Activated CD8-positive, alpha-beta memory T cell treated with anti-CD3 and anti-CD28 coated beads, Interleukin-2, amount 10 ng/mL, durations not matched to agents 7 days and 5 days (primary cell): ENCODE measurements at places on chromosomes 6 and 20. TPM values are rescaled to one million over a fixed set of nuclear protein-coding genes. Genes with fewer than 3 reads are reported as not detected.

GRCh38 chr6:159307246-159307790 is 138.1 kb downstream of the FNDC1 start:
- DNase-seq: no peak

LY6G6F gene
- not detected for total RNA-seq

DNA sequence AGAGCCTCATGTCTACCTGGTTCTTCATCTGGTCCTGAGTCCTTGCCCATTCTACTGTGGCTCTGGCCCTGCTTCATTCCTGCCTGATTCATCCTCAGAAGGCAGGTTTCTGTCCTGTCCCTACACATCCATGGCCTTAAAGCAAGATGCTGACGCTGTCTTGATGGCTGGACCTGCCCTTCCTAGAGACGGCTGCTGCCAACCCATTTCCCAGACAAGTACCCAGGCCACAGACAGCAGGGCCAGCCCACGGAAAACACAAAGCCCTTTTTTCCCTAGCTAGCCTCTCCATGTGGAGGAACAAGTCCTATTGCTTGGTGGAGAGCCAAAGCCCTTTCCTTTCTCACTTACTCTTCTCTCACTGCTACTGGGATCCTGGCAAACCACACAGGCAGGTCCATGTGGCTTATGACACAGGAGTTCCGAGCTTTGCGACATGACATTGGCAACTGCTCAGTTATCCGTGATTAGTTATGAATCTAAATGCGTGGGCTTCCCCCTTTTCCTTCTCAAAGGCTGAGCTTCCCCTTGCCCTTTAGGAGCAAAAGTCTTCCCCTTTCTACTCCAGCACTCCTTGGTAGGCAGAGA is 72.9 kb downstream of the SLC22A3 start:
- no peak for DNase-seq

- no peak for DNase-seq
These were observed 117.4 kb downstream of the VEGFA start for GRCh38 chr6:43887340-43887858.

- DNase-seq: no peak
These were observed 78.0 kb downstream of the RWDD2A start for GRCh38 chr6:83270971-83271719.

DNA sequence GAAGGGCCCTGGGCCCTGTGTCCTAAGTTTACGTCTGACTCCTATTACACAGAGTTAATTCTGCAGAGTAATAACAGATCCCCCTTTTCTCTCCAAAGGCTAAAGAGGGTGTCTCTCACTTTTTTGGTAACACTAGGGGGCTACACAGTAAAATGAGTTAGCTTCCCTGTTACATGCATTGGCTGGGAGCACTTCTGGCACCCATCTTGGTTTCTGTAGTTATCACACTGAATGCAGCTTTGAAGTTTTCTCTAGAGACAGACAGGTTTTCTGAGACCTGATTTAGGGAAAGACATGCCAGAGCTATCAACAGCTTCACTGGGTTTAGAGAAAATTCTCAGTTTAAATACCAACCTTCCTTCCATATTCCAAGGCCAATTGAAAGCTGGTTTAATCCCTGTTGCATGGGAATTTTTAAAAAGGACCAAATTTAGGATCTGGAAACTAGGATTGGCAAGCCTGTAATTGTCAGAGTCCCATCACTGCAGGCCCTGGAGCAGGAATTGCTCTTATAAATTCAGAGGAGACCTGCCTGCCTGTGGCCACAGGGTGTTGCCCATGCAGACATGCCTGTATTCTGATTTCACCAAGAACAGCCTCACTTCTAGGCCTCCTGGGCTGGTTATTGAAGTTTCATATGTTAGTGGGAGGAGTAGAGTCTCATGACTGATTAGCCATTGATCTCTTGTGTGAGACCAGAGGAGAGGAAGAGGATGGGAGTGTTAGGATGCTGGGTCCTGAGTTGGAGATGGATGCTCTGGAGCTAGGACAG is 29.4 kb downstream of the RNF8 start:
- DNase-seq: no peak

E2F1 gene
- 87.7 TPM for total RNA-seq

DNA sequence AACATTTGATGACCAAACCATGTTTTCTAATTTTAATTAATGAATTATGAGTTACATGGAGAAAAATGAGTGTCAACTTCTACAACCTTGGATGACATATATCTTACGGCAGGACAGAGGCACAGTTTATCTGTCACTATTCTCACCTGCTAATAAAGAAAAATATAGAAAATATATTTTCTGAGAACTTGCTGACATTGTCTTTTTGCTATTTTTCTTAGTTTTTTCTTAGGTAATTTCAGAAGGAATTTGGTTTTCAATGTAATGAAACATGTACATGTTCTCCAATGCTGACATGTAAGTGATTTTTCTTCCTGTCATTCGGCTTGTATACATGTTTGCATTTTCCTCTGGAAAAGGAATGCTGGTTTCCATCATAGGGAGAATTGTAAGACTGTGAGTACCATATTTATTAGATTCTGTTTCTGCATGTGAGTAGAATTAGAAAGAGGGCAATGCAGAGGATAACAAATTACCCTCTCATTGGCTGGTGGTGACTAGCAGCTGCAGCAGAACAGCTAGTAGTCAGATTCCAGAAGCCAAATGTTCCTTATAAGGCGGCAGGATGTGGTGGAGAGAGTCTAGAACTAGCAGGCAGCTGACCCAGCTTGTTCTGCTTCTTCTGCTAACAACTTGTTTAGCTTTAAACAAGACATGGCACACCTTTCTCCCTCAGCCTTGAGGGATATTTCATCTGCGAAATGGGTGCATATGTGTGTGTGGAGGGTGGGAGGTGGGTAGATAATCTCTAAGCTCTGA is 132.8 kb upstream of the SPACA1 start:
- DNase-seq: peak; percentile 45

GRCh38 chr6:132764370-132764769 is 6.7 kb upstream of the VNN2 start:
- no peak for DNase-seq

CPNE5 gene
- total RNA-seq: 0.79 TPM

HSPA12B gene
- total RNA-seq: not detected

DNA sequence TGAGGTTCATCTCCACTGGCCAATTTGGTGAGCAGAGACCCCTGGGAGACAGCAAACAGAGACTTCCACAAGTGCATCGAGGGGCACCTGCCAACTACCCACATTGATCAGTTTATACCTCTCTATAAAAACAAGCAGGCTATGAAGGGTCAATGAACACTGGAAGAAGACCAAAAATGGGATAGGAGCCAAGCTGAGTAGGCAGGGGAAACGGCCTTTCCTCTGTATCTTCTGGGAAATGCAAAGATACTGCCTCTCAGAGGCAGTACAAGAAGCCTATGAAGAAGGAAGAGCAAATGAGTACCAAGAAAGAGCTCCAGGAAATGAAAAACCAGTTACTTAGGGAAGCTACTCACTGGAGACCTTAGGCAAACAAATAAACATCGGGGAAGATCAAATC is 247.7 kb downstream of the GMDS start:
- DNase-seq: no peak

DNA sequence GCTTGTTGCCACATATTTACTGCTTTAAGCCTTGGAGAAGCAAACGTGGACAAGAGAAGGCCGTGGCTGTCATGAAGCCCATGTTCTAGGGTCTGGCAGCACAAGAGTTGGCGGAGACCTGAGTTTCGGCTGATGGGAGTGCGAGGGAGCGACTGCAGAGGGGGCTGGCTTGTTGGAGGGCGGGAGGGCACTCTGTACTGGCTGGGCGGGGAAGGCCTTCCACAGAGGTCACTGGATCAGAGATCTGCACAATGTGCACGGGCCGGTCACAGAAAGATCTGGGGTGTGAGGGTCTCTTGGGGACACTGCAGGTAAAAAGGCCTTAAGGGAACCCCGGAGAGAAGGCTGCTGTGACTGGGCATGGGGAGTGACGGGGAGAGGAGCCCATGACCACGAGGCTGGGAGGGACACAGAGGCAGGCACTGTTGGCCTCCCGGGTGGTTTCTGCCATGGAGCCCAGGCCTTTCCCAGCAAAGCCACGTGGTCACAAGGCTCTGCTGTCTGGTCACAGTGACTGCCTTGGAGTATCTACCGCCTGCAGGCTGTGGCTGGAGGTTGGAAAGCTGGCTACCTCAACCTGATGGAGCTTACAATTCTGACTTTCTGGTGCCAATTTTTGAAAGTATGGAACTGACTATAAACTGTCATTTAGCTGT is 23.8 kb downstream of the FOXC1 start:
- DNase-seq: no peak

IRAK1BP1 gene
- 3.0 TPM for total RNA-seq

DNA sequence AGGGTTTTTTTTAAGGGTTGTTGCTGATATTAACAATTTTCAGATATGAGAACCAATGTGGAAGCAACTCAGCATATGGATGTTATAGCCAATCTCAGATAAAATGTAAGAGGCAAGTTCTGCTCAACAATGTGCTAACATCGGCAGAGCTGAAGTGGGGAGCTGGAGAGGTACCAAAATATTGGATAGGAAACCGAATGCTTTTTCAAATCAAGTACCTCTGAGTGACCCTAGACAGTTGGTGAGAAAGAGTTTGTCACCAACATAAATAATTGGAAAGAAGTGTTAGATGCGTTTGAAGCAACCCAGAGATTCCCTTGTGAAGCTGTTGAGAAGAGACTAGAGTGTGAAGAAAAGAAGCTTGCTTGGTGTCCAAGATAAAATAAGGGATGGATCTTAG is 140.7 kb downstream of the SOX4 start:
- no peak for DNase-seq

- DNase-seq: no peak
These were observed 48.1 kb upstream of the TNFRSF21 start for GRCh38 chr6:47357827-47358226.

GRCh38 chr6:43331470-43331869 is 22.8 kb upstream of the CRIP3 start:
- no peak for DNase-seq

GRCh38 chr6:9121549-9121948 is 686.2 kb upstream of the SLC35B3 start:
- no peak for DNase-seq

IMPG1 gene
- not detected for total RNA-seq

KCNB1 gene
- total RNA-seq: 0.05 TPM

DNA sequence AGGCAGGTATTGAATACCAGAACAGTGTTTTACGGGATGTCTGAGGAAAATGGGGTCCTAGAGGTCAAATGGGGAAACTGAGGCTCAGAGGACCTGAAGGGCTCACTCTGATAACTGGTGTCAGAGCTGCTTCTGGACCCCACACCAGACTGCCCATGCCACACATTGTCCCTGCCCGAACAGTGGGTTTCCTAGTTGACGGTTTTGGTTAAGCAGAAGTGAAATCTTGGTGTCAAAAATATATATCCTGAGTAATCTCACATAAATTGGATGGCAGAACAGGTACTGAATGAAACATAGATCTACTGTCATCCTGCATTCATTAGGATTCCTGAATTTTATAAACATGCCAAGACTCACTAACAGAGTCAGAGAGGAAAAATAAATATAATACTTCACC is 16.3 kb downstream of the NOX3 start:
- no peak for DNase-seq

CALHM4 gene
- total RNA-seq: not detected

DNA sequence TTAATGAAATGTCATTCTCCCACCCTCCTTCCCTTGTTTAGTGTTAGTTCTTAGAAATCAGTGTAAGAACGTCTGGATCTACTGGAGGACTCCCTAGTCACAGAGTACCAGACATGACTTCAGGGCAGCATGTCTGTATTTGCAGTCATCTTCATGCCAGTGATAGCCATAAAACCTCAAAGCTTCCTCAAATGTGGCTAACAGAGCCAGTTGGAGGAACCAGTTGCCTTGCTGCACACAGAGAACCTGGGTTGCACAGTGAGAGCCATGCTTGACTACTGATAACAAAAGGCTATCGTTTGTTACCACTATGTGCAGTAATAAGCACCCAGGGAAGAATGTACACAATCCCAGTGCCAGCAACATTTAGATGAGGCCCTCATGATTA is 20.1 kb downstream of the NT5E start:
- DNase-seq: no peak

DNA sequence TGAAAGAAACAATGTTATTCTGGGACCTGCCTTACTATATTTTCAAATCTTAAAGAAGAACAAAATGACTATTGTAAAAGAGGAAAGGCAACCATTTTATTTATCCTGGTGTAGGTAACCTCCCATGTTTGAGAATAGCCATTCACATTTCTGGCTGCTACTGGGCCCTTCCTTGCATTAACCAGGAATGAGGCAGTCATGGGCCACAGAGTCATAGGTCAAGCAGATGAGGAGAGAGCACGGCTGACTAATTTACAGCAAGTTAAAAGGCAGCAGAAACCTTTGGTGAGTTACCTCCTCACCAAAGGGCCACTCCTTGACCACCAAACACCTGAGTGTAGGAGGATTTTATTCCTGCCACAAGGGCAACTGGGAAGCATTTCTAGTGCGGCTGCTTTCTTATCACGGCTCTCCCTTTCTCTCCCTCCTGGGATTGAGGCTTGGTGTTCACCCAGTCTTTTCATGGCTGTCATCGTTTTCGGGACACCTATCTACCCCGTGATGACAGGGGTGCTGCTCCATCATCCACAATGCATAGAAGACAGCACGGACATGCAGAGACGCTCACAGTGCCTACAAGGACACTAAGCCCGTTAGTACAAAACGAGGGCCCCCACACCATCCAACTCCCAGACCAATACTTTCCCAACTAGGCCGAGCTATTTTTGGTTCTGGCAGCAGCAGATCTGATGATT is 4.4 kb upstream of the LAMA4 start:
- no peak for DNase-seq

METTL24 gene
- not detected for total RNA-seq

DNA sequence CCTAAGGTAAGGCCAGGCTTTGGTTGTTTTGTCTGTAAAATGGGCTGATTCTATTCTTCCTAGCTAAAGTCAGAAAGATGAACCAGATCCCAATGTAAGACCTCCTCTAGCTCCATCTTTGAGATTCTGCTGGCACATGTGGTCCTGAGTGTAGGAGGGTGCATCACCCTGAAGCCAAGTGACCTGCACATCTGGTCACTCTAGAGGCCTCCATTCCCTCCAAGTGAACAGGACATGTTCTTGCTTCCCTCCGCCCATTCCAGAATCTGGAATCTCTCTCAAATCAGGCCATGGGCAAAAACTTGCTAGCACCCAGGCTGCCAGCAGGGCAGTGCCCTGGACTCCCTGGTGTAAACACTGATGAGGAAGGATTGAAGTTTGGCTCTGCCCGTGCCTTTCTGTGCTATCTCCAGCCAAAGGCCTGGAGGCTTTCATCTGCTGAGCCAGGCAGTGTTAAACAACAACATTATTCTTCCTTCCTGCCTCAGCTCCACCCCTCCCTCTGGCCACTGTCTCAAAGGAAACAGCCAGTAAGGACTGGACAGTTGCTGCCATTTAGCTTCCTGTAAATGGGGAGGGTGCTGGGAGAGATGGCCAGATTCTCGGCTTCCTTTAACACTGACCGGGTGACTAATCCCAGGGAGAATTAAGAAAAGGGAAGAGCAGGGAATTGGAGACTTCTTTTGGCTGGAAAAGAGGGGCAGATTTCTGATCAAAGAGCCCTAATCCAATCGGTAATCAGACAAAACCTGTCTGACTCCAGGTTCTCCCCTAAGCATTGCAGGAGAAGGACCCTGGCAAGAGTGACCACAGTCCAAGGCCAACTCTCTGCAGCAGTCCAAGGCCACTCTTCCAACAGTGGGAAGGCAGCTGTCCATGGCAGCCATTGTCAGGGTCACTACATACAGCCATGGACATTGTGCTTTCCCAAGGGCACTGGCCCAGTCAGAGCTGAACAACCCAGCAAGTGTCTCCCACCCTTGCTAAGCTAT is 19.5 kb upstream of the ADGRF1 start:
- DNase-seq: no peak

GRCh38 chr6:154508573-154509375 is 1.7 kb downstream of the CNKSR3 start:
- no peak for DNase-seq

C2 gene
- 0.80 TPM for total RNA-seq
